Left colon (tissue), 2 donors: ENCODE measurements at places on chromosomes 3 and 15. TPM values are rescaled to one million over a fixed set of nuclear protein-coding genes. Genes with fewer than 3 reads are reported as not detected.

The FGD5 gene
- 9.8 TPM for total RNA-seq

The PP2D1 gene
- not detected for total RNA-seq

The GP9 gene
- total RNA-seq: 0.39 TPM

The ANKUB1 gene
- total RNA-seq: not detected

The EIF1B gene
- 39.6 TPM for total RNA-seq

The NR1I2 gene
- 90.8 TPM for total RNA-seq

The PLSCR5 gene
- not detected for total RNA-seq

The RTF1 gene
- total RNA-seq: 32.7 TPM

The UBE2E2 gene
- total RNA-seq: 6.4 TPM

The GUCA1C gene
- total RNA-seq: not detected

The SAXO2 gene
- total RNA-seq: 8.5 TPM

The CPNE9 gene
- not detected for total RNA-seq

The PPP1R14D gene
- 153 TPM for total RNA-seq

The GADL1 gene
- total RNA-seq: not detected

The C15orf62 gene
- total RNA-seq: 0.61 TPM

DNA sequence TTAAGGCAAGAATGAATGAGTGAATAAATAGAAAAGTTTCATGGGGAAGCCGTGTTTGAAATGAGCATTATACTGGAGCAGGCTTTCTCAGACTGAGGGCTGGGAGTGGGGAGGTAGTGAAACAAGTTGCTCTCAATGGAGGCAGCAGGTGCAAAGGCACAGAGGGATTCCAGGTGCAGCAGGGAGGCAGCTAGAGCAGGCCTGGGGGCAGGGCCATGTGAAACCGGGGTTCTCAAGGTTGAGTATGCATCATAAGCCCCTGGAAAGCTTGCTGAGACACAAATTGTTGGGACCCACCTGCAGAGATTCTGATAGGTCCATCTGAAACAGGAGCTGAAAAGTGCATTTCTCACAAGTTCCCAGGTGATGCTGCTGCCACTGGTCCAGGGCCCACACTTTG is 45.3 kb downstream of the BFSP2 start:
- peak; percentile 37 for DNase-seq

GRCh38 chr3:141955175-141955574 is 78.7 kb downstream of the ATP1B3 start:
- no peak for DNase-seq

DNA sequence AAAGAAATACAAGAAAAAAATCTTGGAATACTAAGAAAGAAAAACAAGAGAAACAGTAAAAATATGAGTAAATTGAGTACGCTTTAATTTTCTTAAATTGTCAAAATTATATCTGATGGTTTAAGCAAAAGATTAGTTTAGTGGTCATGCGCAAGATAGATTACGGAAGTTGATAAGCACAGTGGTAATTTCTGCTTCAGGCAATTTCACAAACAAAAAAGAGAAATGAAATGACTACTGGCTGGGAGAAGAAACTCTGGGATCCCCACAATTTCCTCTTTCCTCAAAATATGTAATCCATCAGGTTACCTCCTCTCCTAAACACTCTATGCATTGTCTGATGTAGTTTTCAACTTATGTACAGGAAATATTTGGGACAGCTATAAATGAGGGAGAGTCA is 9.0 kb downstream of the MYD88 start:
- no peak for DNase-seq

- no peak for DNase-seq
Measured at GRCh38 chr15:45603881-45604280, 16.7 kb downstream of the BLOC1S6 start.

DNA sequence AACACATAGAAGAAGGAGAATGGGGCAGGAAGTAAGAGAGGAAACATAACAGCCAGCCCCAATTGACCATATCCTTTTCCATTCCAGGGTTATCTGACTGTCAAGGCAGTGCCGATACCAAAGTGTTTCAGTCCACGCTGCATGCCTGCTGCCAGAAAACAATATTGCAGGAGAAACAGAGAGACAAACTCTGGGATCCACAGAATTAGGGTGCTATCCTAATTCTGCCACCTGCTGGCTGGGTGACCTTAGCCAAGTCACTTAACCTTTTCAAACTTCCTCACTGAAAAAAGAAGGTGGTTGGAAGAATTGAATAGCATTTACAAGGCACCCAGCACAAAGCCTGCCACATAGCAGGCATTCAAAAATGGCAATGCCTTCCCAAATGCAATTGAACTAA is 32.0 kb downstream of the GLB1 start:
- no peak for DNase-seq

DNA sequence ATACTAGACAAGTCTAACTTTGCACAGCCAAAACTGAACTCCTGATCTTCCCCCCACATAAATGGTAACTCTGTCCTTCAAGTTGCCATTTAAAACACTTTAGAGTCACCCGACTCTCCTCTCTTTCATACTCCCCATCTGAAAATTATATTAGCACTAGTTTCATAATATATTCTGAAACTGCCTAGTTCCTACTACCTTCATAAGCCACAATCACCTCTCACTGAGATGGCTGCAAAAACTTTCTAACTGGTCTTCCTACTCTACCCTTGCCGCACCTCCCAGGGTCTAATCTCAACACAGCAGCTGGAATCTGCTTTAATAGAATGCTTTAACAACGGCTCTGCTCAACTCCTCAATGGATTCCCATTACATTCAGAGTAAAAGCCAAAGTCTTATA is 55.0 kb downstream of the GLB1 start:
- no peak for DNase-seq

DNA sequence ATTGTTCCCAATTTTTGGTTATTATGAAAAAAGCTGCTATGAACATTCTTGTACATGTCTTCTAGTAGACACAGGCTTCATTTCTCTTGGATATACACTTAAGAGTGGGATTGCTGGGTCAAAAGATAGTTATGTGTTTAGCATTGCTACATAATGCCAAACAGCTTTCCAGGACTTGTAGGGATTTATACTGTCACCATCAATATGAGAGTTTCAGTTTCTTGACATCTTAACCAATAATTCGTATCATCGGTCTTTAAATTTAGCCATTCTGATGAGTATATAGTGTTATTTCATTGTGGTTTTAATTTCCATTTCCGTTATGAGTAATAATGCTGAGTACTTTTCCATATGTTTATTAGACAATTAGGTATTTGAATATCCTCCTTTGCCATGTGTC is 190.3 kb upstream of the PFN2 start:
- no peak for DNase-seq

GRCh38 chr15:22258398-22259150 is 178.2 kb downstream of the OR4M2 start:
- DNase-seq: no peak

DNA sequence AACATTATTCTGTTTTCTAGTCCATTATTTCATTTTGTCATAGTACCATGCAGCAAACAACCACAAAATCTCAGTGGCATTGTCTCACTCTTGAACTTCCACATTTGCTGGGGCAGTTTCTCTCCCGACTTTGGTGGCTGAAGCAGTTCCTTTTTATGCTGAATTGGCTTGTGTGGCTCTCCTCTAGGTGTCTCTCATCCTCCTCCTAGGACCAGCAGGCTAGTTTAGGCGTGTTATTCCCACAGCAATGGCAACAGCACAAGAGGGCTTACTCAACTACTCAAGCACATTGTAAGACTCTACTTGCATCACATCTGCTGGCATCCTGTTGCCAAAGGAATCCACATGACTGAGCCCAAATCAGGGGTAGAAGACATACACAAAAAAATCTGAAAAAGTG is 201.8 kb upstream of the KCNH8 start:
- no peak for DNase-seq

DNA sequence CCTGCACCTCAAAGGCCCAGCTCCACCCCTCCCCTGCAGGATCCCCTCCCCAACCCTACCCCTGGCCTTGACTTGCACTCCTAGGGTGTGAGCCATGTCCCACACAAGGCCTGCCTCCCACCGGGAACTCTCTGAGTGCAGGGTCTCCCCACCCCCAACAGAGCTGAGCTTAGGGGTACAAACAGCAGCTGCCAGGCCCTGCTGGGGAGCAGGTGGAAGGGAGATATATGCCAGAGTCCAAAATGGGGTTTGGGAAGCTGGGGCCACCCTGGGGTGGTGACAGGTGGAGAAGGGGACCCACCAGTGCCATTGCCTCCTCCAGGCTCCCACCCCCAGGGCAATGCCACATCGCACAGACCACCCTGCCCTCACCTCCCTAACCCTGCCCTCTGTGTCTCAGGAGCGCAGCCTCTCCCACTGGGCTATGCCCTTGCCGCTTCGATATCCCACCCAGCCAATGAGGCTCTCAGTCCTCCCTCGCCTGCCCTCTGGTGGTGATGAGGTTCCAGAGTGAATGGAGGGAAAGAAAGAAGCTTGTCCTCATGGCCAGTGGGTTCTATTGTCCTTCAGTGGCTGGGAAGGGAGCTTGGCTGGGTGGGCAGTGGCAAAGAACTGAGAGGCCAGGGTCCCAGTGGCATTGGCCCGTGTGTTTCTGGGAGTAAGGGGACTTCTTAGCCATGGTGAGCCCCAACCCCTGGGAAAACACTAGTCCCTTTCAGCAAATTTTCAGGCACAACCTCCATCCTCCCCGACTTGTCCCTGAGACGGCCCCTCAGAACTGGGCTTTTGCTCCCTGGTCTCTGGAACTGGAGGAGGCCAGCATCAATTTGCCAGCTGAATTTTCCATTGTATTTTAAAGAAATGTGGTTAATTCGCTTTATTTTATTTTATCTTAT is 46.8 kb downstream of the CYP11A1 start:
- DNase-seq: no peak

GRCh38 chr15:94122516-94122915 is 108.8 kb upstream of the MCTP2 start:
- no peak for DNase-seq

GRCh38 chr3:141401573-141402475 is 33.5 kb downstream of the ZBTB38 start:
- no peak for DNase-seq

GRCh38 chr15:99441444-99441800 is 124.4 kb upstream of the MEF2A start:
- no peak for DNase-seq

DNA sequence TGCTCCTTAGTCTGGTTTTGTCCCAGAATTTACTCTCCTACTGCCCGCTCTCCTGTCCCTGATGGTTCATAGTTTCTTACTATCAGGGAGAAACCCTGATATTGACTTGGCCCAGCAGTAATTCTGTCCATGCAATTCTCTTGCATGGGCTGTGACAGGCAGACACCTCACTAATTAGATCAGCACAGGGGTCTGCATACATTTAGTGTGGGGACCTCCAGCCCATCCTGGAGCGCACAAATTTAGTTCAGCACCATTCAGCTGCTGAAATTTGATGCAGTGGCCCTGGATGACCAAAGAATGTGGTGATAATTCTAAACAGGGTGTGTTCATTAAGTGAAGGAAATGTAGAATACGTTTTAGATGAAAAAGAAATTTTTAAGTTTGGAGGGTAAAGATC is 555.5 kb upstream of the TBL1XR1 start:
- DNase-seq: no peak

DNA sequence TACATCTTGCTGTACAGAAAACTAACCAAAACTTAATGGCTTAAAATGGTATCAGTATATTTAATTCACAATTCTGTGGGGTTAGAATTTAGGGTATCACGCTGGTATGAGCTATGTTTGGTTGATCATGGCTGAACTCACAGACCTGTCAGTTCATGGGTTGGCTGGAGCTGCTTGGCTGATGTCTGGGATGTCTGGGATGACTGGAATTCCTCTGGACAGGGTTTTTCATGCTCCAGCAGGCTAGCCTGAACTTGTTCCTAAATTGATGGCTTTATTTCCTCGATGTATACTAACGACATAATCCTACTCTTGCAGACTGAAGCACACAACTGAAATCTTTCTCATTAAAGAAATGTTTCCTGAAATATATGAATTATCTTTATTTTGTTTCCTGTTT is 338.9 kb upstream of the GBE1 start:
- DNase-seq: no peak

DNA sequence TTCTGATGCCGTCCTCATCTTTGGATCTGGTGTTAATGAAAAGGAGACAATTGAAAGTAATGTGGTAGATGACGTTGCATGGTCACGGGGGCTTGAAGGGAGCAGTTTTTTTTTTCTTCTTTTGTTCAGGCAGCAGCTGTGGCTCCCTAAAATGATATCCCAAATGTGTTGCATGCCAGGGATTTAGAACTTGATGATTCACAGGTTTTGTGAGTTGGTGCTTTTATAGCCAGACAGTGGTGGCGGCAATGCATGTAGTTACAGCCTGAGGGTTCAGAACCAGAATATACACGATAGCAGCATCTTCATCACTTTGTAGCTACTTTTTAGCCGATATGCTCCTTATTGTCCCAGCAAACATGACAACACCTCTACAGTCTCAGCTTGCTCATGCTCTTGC is 133.4 kb downstream of the CHST2 start:
- no peak for DNase-seq

- DNase-seq: no peak
Measured at GRCh38 chr3:632571-633170, 436.1 kb downstream of the CHL1 start.

DNA sequence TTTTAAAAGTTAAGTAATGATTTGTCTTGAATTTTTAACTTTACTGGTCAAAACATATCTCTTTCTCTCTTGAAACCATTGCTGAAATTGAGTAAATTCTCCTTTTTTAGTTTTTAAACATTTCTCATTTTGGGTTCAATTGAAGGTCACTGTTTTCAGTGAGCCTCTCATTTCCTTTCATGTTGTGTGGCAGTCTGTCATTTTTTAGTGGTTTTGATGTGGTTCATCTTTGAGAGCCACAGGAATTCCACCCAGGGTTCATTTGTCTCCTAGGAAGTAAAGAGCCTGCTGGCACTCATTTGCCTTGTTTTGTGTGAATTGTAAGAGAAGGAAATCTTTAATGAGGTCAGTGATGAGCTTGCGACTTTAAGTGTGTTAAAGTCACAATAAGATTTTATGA is 10.4 kb downstream of the CLDN11 start:
- no peak for DNase-seq

GRCh38 chr15:63698692-63699091 is 101.5 kb downstream of the FBXL22 start:
- no peak for DNase-seq

DNA sequence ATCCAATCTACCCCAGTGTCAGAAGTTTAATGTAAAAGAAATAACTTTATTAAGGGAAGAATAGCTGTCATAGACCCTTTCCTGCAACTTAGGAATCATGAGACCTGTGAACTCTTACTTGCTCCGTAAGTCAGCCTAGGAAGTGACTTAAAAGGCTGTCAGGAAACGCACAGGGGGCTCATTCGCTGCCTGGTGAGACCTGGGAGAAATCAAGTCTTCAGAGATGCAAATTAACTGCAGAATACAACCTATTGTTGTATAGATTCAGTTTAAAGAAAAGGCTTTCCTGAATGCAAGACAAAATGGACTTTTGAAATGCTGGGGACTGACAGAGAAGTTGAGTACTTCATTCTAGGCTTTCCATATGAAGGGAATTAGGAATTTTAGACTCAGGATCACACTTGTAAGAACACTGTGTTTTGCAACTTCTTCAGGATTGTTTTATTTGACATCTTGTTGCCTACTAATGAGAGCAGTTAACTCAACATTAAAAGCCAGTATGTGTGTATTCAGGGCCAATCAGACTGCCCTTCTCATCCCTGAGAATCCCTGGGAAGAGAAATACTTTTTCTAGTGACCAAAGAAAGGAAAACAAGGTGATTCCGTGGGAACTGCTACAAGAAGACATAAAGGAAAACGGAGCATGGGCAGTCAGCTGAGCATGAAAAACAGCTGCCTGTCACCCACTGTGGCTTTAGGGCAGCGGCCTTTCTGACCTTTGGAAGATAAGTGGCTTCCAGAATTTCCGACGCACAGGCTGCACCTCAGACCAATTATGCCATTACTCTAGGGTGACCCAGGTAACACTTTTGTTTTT is 18.5 kb upstream of the DPPA4 start:
- DNase-seq: no peak

- DNase-seq: no peak
Measured at GRCh38 chr3:197516517-197516889, 39.3 kb downstream of the BDH1 start.
